ENCODE measurements at places on chromosomes 5 and 9.

GRCh38 chr5:16974981-16975380 is 38.9 kb upstream of the MYO10 start:
- no peak for DNase-seq

- no peak for DNase-seq
These were observed 37.9 kb downstream of the ARHGEF28 start for GRCh38 chr5:73663860-73664240.

GRCh38 chr9:21047281-21047691 is 15.8 kb upstream of the HACD4 start:
- DNase-seq: no peak

DNA sequence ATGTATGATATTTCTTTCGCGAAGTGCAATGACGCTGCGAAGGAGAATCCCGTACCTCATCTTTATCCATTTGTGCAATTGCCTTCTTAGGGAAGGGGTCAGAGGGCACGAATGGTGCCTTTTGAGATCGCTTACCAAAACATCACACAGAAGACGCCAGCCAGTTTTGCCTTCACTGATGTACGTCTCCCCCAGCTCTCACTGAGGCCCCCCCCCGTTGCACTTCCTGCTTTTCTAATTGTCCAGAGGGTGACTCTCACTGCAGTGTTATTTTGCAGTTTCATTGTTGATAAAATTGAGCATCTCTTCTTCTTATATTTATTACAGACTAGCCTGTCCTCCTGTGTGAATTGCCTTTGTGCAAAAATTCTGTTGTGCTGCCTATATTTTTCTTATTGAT is 39.0 kb upstream of the CACNA1B start:
- DNase-seq: no peak

GRCh38 chr9:111450124-111450523 is 34.1 kb downstream of the ECPAS start:
- no peak for DNase-seq

- DNase-seq: no peak
These were observed 49.5 kb downstream of the MRRF start for GRCh38 chr9:122314165-122314564.

GRCh38 chr5:113283558-113283957 is 151.2 kb downstream of the TSSK1B start:
- DNase-seq: no peak

DNA sequence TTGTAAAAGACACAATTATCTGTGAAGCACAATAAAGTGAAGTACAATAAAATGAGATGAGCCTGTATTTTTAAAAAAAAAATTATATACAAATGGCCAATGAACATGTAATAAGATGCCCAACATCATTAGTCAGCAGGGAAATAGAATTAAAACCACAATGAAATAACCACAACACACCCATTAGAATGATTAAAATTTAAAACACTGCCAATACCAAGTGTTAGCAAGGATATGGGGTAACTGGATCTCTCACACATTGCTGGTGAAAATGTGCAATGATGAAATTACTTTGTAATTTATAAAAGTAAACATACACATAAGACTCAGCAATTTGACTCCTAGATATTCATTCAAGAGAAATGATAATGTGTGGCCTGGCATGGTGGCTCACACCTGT is 62.8 kb downstream of the SHOC1 start:
- no peak for DNase-seq

DNA sequence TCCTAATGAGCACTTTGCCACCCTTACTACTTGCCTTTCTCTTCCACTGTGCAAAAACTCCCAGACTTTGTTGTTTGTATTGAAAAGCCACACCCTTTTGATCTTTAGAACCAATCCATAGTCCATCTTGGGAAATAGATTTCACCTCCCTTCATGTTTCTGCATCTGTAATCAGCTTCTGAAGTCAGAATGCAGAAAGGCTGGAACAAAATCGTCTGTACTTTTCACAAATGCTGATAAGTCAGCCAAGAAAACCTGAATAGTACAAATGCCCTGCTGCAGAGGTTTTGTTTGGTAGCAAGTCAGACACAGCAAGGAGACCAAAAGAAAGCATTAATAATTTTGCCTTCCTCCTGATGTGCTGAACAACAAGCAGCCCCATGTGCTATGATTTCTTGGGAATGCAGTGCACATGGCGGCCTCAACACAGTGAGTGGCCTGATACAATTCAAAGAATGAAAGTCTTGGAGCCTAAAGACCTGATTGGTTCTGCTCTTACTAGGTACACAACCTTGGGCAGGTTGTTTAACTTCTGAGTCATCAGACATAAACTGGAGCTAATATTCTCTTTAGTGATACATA is 59.2 kb upstream of the STK32A start:
- DNase-seq: no peak

GRCh38 chr5:82828211-82828610 is 249.0 kb downstream of the TMEM167A start:
- no peak for DNase-seq
